ENCODE measurements at places on chromosomes 1 and 21.

DNA sequence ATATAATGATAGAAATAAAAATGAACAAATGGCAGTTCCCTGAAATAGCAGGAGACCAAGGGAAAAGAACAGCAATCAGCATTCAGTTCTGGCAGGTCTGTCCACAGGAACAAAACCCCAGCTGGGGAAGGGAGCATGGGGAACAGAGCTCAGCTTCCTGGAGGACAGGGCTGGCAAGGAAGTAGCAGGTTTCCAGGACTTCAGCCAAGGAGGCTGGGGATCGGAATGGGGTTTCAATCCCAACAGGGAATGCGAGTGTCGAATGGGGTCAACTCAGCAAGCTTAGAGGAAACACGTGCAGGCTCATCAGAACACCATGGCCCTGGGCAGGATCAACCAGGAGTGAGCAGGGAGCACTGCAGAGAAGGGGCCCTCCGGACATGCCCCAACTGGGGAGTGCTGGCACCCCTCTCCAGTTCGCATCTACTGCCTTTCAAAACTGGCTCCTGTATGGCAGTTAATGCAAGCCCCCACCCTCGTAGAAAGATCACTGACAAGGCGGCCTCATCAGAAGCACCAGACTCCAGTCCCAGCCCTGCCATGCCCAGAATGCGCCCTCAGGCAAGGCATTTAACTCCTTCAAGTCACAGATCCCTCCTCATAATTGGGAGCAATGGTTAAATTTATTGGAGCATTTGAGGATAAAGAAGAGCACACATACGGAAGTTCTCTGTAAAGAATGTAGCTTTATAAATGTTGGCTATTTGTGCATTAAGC, 72.4 kb downstream of the SEC16B start:
- no peak for DNase-seq

DNA sequence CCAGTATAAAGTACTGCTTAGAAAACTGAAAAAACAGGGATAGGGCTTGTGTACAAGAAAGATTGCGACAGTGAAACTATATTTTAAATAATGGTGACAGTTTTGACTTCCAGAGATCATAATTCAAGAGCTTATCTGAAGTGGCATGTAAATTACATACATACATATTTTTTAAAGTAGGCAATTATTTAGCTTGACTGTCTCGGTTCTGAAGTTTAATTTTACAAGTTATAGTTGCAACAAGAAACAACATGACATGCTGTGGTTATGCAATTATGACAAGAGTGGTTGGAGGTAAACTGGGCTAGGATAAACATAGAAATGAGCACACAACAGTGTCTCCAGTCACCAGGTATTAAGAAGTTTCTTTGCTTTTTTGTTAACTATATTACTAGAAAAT, 4.1 kb downstream of the C1orf21 start:
- no peak for DNase-seq

DNA sequence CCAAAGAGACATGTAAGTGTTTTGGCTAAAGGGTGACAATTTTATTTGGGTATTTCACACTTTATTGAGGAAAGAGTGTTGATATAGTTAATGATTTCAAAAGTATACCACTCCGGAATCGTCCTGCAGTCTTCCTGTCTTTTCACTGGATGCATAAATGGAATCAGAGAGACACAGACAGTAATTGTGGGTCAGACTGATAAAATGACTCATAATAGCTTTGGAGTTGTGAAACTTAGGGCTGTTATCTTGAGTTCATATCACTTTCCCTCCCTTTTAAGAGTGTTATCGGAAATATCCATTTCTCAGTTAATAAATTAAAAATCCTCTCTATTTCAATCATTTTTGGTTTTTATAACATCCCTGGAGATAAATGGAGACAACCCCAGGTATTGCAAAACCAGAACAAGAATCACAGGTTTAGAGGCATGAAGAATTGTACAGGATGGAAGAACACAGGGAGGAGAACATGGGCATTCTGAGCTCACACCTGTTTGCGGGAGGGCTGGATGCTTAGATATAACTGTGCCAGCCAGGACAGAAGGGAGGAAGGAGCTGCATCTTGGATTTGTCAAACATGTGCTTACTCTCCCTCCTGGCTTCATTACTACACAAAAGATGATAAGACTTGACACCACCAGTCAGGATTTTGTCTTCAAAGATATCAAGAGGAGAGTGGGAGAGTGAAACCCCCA, 185.4 kb downstream of the LMO4 start:
- DNase-seq = no peak

GRCh38 chr1:62597281-62597680, at the start of gene ANGPTL3:
Gene ANGPTL3, plus strand, starts transcription at chr1:62597520. Its CDS starts 47 bp downstream, at chr1:62597567.
- no peak for DNase-seq

DNA sequence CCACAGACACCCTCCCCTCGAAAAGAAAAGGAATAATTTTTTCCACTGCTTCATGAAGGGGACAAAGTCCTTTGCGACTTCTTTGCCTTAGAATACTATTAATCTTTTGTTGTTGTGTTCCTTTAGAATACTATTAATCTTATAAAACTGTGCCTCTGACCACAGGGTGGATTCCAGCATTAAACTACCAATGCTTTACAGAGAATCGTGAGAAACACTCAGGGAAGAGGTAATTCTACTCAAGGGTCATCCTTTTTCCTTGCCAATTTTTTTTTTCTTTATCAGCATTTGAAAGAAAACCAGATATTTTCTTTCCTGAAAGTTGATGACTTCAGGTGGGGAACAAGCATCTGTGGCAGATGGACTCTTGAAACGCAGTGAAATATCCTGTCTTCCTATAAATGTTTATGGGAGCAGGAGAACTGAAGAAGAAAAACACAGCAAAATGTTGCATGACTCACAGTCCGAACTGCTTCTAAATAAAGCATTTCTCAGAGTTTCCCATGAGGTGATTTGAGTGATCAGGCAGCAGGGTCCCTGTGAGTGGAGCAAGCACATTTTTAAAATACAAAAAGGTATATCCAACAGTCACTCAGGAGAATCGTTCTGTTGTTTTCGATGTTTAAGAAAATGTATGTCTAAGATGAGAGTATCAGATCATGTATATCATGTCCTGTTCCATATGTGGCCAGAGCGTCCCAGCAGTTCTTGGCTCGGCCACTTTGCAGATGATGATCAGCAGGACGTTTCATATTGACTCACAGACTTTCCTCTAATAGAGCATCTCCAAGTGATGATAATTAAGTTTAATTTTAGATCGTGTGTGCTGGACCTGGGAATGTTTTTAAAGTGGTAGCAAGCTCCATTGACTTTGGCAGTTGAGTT, 154.2 kb upstream of the RUNX1 start:
- DNase-seq = peak; percentile 90

DNA sequence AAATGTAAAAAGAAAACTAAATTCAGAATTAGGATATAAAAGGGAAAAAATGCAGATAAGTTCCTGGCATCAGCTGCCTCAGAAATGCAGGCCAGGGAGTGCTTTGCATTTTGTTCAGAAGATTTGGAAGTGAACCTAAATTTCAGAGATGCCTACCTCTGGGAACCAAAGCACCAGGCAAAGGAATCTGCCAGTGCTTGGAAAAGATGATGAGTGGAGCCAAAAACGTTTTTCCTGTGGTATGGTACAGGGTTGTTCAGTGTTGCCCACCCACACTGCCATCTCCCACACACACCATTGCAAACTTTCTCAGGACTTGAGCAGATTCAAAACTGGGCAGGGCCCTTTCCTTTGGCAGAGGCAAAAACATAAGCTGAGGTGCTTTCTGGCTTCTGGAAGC, 349.5 kb downstream of the TGFB2 start:
- no peak for DNase-seq

GRCh38 chr1:62092110-62092509, 102.5 kb upstream of the L1TD1 start:
- DNase-seq = no peak

- DNase-seq = peak; percentile 10
Observed at GRCh38 chr1:243354511-243355153, 98.8 kb downstream of the SDCCAG8 start.

DNA sequence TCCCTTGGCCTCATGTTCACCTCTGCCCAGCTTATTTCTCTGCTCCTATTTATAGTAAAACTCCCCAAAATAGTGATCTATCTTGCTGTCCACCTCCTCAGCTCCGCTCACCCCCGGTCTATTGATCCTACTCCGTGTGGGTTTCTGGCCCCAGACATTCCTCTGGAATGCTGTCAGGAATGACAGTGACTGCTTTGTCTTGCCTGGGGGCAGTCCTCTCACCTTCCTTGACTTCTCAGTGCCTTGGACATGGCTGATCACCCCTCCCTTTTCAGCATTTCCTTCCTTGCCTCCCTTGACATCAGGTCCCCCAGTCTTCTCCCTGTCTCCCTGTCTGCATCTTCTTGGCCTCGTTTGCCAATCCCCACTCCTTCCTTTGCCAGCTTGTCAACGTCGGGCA, 108.1 kb upstream of the BACE2 start:
- DNase-seq = no peak

DNA sequence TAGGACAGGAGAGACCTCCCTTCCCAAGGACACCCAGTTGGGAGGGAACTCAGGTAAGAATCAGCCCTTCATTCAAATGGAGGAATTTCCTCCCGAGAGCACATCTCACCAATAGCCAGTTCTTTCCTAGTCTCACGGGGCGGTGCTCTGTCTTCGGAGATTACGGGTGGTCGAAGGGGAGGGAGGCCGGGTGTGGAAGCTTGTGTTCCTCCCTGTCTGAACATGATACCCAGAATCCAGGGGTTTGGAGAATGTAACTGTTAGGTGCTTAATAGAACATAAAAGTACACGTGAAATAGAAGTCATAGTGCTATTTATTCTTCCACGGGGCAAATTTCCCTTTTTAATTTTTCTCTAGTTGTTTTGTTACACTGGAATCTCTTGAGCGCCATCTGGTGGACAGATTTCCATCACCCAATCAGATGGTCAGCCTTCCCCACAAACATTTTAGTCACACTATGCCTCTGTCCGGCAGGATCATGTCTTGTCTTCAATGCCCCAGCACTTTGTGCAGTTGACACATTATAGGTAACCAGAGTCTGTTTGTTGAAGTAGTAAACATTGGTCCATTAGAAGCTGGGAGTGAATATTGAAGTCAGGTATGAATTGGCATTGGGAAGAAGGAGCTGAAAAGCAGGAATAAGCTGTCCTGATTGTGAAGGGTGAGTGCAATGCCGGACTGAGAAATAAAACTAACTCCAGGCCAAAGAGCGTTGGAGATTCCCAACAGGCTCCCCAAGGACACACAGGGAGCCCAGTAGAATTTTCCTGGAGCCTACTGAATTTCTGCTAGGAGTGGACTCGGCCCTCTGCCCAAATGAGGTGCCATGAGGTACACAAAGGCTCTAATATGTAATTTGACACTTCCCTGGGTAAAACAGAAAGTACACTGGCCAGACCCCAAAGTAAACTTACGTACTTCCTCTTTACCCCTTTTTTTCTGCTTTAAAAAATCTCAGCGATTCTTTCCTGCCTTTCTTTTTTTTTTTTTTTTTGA, 27.6 kb upstream of the ZNF697 start:
- DNase-seq = peak; percentile 89

GRCh38 chr21:36965720-36966065, 776 bp downstream of the HLCS start:
- DNase-seq = no peak

DNA sequence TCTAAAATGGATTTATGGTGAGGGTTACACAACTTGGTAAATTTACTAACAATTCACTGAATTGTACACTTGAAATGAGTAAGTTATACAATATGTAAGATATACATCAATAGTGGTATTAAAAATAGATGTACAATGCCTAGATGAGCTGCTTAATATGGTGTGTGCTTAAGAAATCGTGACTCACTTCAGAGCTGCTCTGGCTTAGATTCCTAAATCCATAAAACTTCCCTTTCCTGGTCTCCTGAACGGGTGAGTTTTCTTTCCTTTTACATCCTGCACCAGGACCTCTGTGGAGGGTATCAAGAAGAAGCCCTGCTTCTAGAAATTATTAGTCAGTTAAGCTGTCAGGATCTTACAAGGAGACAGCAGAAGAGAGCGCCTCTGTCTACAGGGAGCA, 30.4 kb downstream of the H3-3A start:
- DNase-seq = no peak

DNA sequence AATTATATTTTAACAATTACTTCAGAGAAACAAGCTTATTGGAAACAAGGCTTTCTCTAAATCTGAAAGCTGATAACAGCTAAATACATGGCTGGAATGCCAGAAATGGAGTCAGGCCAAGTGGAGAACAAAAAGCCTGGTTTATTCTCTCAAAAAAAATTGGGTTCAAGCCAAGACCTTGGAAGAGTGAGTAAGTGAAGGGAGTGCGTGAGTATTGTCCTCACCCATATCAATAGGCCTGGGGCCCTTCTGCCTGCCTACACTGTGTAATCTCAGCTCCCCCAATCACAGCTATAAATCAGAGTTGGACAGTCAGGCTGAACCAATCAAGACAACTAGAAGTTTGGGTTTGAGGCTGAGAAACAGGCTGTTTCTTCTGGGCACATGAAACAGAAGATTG, 7.4 kb downstream of the KYAT3 start:
- DNase-seq = peak; percentile 77

- no peak for DNase-seq
Observed at GRCh38 chr1:176888471-176889032, 276.0 kb downstream of the ASTN1 start.

- DNase-seq = no peak
Observed at GRCh38 chr1:223710179-223711133, 1.9 kb upstream of the CAPN2 start.

GRCh38 chr1:39398278-39399021, 93.0 kb upstream of the BMP8A start:
- peak; percentile 99 for DNase-seq

- no peak for DNase-seq
Observed at GRCh38 chr1:237269938-237270337, 228.0 kb downstream of the RYR2 start.

GRCh38 chr1:156440654-156441437, 59.7 kb downstream of the MEF2D start:
- no peak for DNase-seq

DNA sequence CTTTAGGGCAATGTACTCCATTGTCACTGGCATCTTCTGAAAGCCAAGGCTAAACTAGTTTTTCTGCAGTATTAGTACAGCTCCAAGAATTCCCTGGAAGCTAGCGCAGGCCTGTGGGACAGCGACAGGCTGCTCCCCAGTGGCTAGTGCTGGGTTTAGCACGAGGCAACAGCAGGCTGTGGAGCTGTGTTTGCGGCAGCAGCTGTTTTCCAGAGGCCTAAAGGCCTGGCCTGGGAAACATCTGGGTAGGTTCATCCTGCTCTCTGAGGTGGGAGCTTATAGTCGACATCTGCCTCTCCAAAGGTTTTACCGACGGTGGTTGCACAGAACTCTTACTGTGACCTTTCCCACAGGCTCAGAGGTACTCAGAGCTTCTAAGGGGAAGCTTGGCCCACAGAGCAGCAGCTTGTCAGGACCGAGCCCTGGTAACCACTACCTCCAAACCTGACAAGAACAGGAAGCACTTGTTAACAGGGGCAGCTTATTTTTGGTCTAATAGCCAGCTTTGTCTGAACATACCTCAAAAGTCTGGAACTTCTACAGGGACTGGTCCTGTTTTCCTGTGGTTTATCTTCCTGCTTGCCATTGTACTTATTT, 17.2 kb downstream of the CC2D1B start:
- DNase-seq = peak; percentile 64

GRCh38 chr1:193609592-193609991, 423.2 kb upstream of the B3GALT2 start:
- no peak for DNase-seq

- no peak for DNase-seq
Observed at GRCh38 chr1:9848022-9848421, 24.3 kb upstream of the CLSTN1 start.

All from myocyte (in vitro differentiated cells).